Fibroblast of the aortic adventitia (primary cell): ENCODE measurements at places on chromosomes 1 and 21. TPM values are rescaled to one million over a fixed set of nuclear protein-coding genes. Genes with fewer than 3 reads are reported as not detected.

The OR2L8 gene
- not detected in 2 replicates for total RNA-seq

The RAB3B gene
- total RNA-seq: 3.6 and 63.4 TPM in 2 replicates

The TCEA3 gene
- 22.8 and 44.9 TPM in 2 replicates for total RNA-seq

The PGLYRP4 gene
- total RNA-seq: not detected in 2 replicates

The GCSAML gene
- total RNA-seq: not detected in 2 replicates
